NCI-H2171 treated with DMSO at 0.1 percent for 48 hours (cell line): ENCODE measurements at places on chromosomes 1 and 21.

- DNase-seq: no peak
Measured at GRCh38 chr1:55828044-55828443, 612.9 kb upstream of the USP24 start.

GRCh38 chr1:100277866-100278265 lies 11.8 kb downstream of the RTCA start:
- no peak for DNase-seq

GRCh38 chr1:8956461-8957349 lies 11.0 kb downstream of the CA6 start:
- DNase-seq: no peak

DNA sequence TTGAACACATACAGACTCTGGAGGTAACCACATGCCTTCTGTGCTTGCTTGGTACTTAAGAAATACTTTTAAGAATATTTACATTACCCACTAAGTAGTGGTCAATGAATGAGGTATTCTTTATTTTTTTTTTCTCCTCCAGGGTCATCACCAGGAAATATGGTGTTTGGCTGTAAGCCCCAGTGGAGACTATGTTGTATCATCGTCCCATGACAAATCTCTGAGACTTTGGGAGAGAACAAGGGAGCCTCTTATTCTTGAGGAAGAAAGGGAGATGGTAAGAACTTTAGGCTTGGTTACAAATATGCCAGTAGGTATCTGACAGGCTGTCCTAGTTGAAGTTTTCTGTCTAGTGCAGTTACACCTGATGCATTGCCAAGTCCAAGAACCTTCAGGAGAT lies 22.8 kb downstream of the WDR3 start:
- DNase-seq: no peak

- no peak for DNase-seq
Measured at GRCh38 chr1:179952186-179952585, 2.4 kb upstream of the CEP350 start.

GRCh38 chr21:31502537-31503143 lies 156.9 kb upstream of the SOD1 start:
- DNase-seq: no peak

- DNase-seq: peak; percentile 57
Measured at GRCh38 chr1:107829036-107829770, 135.8 kb downstream of the VAV3 start.
